ENCODE measurements at places on chromosomes 6 and 20. TPM values are rescaled to one million over a fixed set of nuclear protein-coding genes. Genes with fewer than 3 reads are reported as not detected.

The RBM12 gene
- 127 TPM for total RNA-seq

The DDO gene
- not detected for total RNA-seq

DNA sequence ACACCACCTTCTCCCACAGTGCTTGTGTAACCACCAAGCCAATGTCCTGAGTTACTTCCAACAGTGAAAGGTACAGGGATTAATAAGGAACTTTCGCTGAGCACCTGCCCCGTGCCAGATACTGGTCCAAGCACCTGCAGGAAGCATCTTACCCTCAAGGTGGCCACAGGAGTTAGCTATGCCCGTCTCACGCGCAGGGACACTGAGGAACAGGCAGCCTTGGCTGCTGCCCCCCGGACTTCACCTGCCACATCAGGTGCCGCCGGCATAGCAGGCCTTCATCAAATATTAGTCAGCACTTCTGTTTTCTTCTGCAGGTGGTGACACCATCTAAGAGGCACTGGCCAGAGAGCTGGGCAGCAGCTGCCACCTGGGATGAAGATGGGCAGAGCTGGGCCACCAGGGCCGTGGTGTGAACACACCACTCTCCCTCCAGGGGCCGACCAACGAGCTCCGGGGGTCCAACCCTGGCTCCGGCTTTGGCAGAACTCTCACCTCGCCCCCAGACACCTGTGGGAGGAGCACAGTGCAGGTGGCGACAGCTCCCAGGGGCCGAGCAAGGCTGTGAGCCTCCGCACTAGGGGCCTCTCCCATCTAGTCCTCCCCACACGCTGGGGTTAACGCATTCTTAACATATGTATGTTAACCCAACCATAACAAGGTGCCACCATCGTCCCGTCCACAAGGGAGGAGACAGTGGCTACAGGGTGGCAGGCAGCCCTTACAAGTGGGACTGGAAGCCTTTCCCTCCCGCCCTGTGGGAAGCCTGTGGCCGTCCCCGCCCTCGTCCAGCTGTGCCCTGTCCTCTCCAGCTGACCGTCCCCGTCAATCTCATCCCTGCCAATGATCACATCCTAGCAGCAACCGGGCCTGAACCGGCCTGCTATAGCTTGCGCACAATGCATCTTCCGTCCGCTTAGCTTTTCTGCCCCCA lies 2.9 kb upstream of the PPDPF start:
- DNase-seq: no peak

DNA sequence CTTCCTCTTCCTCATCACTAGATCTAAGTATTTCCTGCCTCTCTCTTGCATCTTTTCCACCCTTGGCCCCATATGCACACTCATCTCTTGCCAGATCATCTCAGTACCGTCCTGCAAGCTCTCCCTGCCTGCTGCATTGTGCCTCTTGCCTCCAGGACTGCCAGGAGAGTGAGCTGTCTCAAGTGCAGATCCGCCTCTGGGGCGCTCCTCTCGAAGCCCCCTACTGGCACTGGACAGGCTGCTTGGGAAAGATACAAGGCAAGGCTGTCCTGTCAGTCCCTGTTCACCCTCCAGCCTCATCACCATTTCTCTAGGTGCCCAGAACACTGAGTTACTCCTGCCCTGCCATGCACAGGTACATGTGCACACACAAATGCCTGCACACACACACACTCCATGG lies 10.2 kb downstream of the SYNDIG1 start:
- no peak for DNase-seq

DNA sequence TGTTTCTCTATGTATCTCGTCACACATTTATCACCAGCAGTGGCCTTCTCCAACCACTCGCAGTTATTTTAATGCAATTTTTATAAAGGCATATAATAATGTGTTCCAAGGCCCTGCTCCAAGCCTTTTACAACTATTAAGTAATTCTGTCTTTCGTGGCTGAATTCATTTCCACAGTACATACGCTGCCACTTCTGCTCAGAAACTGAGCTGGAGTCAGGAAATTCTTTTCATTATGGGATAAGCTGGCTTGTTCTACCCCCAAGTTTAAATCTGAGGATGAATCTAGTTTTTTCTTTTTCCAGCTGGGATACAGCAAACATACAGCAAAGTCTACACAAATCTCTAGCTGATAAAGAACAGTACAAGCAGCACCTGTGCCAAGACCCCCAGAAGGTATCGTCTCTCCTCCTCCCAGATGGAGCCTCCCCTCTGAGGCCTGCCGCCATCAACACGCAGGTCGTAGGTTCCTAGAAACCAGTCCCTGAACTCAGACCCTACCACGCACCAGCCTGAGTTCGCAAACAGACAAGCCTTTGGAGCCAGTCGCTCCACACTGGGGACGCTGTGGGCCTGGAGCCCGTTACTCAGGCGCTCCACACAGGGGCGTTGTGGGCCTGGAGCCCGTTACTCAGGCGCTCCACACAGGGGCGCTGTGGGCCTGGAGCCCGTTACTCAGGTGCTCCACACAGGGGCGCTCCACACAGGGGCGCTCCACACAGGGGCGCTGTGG lies 263.5 kb downstream of the THBS2 start:
- no peak for DNase-seq

- no peak for DNase-seq
These were observed 324.6 kb upstream of the PLCB4 start for GRCh38 chr20:8744228-8744844.

The HLA-DQA2 gene
- total RNA-seq: 0.27 TPM

DNA sequence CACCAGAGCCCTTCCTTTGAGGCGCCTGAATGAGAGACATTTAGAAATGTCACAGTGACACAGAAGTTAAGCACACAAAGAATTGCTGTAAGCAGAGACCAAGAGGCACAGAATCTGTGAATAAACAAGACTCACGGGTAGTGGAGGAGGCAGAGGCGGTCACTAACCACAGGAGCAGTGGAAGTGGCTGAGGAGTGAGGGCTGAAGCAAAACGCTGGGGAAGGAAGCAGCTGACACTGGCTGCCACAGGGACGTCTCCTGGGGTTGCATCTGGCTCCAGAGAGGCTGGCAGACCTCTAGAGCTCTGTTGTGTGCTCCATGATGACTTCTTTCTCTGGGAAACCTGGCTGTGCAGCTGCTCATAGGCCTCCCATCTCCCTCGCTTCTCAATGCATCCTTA lies 65.0 kb upstream of the SLC2A12 start:
- peak; percentile 9 for DNase-seq

DNA sequence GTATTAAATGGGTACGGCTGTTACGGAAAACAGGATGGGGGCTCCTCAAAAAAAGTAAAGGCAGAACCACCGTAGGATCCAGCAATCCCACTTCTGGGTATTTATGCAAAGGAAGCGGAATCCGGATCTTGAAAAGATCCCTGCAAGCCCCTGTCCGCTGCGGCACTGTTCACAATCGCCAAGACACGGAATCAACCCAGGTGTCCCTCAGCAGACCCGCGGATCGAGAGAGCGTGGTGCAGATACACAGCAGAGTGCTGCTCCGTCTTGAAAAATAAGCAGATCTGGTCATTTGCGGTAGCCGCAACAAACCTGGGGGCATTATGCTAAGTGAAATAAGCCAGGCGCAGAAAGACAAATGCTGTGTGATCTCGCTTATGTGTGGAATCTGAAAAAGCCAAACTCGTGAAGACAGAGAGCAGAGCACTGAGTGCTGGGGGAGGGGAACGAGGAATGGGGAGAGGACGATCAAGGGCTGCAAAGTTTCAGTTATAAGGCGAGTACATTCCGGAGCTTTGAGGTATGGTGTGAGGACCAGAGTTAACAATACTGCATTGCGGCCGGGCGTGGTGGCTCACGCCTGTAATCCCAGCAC lies 41.3 kb downstream of the NTSR1 start:
- no peak for DNase-seq

The BPIFB4 gene
- not detected for total RNA-seq

The GSTA2 gene
- total RNA-seq: not detected

The EYS gene
- total RNA-seq: not detected

GRCh38 chr6:169253337-169254238 lies at the start of gene THBS2:
Gene THBS2, minus strand, starts transcription at chr6:169253846. Its CDS starts 3,062 bp downstream, at chr6:169250784.
- DNase-seq: no peak

- no peak for DNase-seq
These were observed 47.6 kb downstream of the HTR1B start for GRCh38 chr6:77415706-77416105.

DNA sequence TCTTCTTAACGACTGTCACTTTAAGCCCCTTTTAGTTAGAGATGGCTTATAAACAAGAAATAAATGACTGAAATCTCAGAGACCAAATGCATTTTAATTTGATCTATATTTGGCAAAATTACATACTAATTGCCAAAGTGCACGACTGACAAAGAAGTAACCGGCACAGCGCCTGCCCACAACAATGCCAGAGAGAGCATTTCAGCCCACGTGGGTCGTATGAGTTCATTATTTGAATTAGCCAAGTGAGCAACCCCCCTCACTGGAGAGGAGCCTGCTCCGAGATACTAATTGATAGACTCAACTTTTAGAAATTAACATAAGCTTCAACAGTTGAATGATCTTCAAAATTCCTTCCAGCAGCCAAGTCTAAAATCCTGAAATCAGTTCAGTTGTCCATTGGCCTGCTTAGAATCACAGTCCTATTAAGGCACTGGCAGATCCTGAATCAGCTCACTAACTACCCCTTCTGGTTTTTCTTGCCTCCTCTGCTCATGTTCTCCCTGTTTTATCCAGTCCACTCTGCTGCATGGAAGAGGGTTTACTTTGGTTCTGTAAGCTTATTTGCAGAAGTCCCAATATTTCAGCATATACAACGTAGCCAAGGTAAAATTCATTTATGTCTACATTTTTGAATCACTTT lies 519.1 kb upstream of the AGPAT4 start:
- DNase-seq: no peak

- no peak for DNase-seq
These were observed 76.4 kb upstream of the FLRT3 start for GRCh38 chr20:14413835-14414234.

DNA sequence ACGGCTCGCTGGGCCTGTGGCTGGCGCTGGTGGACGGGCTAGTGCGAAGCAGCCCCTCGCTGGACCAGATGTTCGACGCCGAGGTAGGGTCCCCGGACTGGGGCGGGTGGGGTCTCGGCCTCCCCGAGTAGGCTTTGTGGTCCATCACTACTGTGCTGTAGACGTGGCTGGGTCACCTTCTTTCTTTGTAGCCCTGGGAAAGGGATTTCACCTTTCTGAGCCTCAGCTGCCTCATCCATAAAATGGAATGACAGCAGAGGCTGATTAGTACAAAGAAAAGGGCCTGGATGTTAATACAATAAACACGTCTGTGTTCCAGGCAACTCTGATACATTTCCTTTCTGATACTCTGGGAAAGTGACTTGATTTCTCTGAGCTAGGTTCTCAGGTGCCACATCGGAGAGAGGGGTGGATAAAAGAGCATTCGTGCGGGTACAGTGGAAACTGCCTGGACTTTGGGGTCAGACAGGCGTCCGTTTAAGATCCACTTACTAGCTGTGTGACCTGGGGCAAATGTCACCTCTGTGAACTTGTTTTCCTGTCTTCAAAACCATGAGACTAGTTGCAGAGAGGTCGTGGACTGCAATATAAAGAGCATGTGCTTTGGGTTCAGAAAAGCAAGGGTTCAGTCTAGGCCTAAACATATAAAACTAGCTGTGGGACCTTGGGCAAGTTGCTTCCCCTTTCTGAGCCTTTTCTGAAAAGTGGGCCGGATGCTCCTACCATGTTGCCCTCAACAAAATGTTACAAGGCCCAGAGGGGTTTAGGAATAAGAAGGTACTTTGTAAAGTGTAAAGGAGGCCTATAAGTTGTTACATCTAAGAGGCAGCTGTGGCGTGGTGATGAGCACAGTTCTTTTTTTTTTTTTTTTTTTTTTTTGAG lies 896 bp downstream of the SYS1 start:
- DNase-seq: no peak
